Left kidney (tissue), 8 donors: ENCODE measurements at places on chromosomes 12 and 14. TPM values are rescaled to one million over a fixed set of nuclear protein-coding genes. Genes with fewer than 3 reads are reported as not detected.
A peak's percentile ranks its signal among the peaks of the same experiment; 100 is the strongest.

- DNase-seq, result peak; percentile 27
Measured at GRCh38 chr12:40819436-40820108, 127.3 kb downstream of the CNTN1 start.

KLRC1 gene
- polyA plus RNA-seq, result 2.2 TPM

- DNase-seq, result no peak
Measured at GRCh38 chr14:68815298-68816182, 22.7 kb upstream of the ZFP36L1 start.

DNA sequence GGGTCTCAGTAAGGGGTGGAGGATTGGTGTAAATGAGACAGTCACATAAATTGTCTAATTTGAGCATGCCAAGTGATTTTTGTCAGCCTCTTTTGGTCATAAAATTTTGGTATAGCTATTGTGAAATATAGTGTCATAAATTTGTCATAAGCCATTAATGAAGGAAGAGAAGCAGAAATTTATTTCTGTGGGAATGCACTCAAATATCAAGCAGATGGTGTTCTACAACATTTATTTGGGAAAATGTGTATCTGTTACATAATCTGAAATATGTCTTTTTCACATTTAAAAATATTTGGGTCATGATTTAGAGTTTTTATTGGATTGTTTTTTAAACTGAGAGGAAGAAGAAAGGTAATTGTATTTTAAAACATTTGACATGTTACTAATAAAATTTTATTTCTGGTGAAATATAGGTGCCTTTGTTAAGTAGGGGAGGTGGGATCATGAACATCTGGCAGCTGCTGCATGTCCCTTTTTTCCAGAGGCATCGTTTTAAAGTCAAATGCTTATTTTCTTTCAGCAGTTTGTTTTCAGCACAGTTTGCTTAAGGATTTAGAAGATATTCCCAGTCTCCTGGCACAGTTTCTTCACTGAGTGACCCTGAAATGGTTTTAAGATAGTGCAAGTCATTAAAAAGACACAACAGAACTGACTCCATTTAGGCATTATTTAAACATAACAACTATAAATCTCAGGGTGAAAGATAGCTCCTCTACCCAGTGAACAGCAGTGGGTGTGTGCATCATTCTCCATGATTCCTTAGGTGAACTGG lies 371.7 kb downstream of the SNAPC1 start:
- no peak for DNase-seq

DNA sequence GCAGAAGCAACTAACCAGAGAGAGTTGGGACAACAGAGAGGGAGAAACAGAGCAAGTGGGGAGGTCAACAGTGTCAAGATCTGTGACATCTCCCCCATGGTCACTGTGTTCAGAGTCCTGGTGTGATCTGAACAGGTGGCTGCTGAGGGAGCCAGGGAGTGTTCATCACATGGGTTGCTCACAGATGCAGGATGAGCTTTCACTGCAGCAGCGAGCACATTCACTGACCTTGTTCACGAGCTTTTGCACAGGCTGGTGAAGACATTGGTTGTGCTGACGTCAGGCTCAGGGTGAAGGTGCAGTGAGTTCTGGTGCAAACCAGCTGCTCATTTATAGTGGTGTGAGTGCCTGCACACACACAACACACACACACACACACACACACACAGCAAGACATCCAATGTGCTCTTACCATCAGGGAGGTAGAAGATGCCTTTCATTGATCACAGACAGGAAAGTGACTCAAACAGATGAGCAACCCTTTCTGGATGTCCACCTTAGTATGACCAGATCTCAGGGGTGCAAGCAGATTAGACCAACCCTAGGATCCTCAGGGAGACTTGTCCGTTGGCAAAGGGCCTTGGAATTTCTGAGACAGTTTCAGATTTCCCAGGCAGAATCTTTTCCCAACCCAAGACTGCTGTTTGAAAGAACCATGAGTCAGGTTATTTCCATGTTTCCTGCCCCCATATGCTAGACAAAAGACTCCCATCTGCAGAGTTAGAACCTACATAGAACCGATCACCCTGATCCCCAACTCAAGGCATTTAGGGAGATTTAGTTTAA lies 44.3 kb upstream of the OR10AD1 start:
- DNase-seq, result no peak

GRCh38 chr14:102849526-102850379 lies 72.5 kb downstream of the TRAF3 start:
- DNase-seq, result no peak

NRL gene
- polyA plus RNA-seq, result 2.6 TPM

LRFN5 gene
- 13.4 TPM for polyA plus RNA-seq

GRCh38 chr14:89179891-89180404 lies 237.1 kb downstream of the FOXN3 start:
- DNase-seq, result no peak

GRCh38 chr12:104223712-104224111 lies 8.1 kb downstream of the TXNRD1 start:
- no peak for DNase-seq

DNA sequence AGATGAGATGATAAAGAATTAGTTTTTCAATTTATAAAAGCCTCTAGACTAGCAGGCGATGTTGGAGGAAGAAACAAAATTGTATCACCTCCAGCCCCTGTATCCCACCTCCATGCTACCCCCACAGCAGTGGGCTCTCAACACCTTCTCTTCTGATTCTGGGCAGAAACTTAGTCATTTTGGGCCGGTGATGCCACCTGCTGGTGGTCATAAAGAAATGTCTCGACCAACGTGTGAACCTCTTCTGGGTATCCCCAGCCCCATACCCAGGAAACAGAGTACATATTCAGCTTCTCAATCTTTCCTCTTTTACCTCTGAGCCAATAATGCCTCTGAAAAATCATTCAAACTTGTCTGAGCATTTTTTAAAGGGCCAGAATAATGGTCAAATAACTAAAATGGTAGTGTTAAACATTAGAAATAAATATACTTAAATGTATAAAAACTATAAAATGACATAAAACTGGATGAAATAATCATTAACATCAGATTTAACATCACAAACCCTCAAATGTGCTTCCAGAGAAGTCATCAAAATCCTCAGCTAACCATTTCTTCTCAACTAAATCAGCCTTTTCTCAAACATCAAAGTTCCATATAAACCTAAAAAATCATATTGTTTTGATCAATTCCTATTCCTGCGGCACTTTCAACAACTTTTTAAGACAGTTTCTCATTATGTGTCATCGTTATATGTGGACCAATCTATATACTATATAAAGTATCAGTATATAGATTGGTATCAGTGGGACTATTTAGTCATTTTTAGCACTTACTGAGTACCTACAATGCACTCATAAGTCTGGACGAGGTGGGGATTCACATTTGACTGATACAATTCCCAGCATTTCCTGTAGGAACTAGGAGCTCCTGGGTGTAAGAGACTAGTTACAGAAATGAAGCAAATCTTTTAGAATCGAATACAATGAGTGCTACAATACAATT lies 69.4 kb downstream of the ATXN2 start:
- peak; percentile 35 for DNase-seq

GRCh38 chr14:20327005-20327869 lies 5.8 kb downstream of the CCNB1IP1 start:
- peak; percentile 70 for DNase-seq

- no peak for DNase-seq
Measured at GRCh38 chr14:104433401-104434213, 146.0 kb upstream of the C14orf180 start.

- DNase-seq, result peak; percentile 30
Measured at GRCh38 chr12:90745211-90745610, 209.8 kb downstream of the CCER1 start.

DNA sequence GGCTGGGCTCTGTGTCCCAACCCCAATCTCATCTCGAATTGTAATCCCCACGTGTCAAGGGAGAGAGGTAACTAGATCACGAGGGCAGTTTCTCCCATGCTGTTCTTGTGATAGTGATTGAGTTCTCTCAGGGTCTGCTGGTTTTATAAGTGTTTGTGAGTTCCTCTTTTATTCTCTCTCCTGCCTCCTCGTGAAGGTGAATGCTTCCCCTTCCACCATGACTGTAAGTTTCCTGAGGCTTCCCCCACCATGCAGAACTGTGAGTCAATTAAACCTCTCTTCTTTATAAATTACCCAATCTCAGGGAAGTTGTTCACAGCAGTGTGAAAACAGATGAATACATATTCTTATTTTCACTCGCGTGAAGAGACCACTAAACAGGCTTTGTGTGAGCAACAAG lies 148.2 kb downstream of the TMEM30B start:
- DNase-seq, result no peak
